ENCODE measurements at places on chromosomes 16 and 17.

- no peak for DNase-seq
Observed at GRCh38 chr16:12927591-12927990, 26.2 kb downstream of the SHISA9 start.

GRCh38 chr16:23807028-23807427 lies 28.8 kb upstream of the PRKCB start:
- DNase-seq: peak; percentile 76

GRCh38 chr16:19307587-19308241 lies 22.2 kb downstream of the CLEC19A start:
- DNase-seq: peak; percentile 31

DNA sequence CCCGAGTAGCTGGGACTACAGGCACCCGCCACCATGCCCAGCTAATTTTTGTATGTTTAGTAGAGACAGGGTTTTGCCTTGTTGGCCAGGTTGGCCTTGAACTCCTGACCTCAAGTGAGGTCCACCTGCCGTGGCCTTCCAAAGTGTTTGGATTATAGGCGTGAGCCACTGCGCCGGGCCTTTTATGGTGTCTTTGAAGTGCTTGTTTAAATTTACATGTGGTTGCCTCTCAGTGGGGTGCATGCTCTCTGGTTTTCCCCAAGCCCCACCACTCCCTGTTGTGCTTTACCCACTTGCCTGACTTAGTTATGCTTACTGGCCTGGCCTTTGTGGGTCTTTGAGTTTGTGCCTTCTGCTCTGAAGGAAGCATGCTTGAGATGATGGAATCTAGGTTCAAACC lies 132.0 kb downstream of the PRKCB start:
- no peak for DNase-seq

DNA sequence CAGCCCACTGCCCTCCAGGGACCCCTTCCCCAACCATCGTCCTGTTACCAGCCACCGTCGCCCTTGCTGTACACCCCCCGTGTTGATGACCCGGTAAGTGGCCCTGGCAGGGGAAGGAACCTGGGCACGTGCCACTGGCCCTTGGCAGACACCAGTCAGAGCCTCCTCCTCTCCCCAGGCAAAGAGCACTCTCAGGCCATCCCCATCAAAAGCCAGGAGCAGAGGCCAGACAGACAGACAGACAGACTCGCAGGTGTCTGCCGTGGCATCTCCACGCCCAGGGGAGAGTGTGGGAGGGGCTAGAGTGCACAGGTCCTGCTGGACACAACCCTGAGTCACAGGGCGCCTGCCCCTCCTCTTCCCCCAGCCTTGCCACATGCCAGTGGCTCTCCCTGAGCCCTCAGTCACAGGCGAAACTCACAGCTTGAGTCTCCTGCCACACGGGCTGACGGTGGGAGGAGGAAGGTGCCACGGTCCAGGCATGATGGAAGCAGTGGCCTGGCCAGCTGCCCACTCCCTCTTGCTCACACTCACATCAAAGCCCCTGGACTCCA lies 7.8 kb downstream of the CLCN7 start:
- peak; percentile 50 for DNase-seq

- DNase-seq: peak; percentile 31
Observed at GRCh38 chr17:1312261-1312870, 32.9 kb downstream of the TRARG1 start.

DNA sequence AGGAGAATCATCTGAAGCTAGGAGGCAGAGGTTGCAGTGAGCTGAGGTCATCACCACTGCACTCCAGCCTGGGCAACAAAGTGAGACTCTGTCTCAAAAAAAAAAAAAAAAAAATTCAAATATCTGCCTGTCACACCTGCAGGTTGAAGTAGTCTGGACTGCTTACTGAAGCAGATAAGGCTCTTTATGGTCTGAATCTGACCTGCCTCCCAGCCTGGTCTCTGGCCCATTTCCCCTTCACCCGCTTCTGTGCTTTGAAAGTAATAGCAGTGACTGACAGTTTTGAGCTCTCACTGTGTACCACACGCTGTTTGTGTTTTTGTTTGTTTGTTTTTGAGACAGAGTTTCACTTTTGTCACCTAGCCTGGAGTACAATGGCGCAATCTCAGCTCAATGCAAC lies 5.8 kb downstream of the SEZ6L2 start:
- no peak for DNase-seq

DNA sequence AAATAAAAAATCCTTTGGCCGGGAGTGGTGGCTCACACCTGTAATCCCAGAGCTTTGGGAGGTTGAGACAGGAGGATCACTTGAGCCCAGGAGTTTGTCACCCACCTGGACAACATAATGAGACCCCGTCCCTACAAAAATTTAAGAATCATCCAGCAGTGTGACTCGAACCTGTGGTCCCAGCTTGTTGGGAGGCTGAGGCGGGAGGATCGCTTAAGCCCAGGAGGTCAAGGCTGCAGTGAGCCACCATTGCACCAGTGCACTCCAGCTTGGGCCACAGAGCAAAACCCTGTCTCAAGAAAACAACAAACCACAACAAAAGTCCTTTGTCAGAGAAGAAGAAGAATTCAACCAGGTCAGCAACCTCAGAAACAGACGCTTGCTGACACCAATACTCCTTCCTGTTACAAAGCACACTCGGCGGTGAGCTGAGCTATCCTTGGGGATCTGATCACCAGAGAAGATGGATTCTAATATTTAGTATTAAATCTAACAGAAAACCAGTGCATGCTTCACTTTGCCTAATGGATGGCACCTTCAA lies 12.9 kb upstream of the PVALEF start:
- DNase-seq: peak; percentile 85
